ENCODE measurements at places on chromosomes 1 and 21.

DNA sequence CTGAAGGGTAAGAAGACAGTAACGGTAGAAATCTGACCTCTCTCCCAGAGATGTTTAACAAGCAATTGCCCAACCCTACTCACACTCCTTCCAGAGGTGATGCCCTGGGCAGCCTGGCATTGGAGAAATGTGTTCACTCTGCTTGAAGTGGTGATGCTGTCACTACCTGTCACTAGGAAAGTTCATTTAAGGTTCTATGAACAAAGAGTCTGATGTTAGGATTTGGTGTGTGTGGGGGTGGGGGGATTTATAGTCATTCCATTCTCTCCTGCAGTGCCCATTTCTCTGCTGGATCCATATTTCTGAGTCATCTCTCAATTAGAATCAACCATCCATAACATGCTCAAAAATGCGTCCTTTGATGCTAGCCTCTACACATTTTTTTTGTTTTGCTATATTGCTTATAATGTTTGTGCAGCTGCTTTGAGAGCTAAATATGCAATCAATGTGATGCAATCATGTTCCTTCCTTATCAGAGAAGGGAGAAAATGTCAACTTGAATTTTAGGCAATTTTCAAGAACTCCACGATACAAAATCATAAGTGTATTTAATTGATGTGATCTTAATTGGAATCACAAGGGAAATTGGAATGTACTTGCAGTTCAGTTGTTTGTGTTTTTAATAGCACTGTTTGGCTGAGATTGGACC lies 173.9 kb downstream of the DUSP10 start:
- no peak for DNase-seq

DNA sequence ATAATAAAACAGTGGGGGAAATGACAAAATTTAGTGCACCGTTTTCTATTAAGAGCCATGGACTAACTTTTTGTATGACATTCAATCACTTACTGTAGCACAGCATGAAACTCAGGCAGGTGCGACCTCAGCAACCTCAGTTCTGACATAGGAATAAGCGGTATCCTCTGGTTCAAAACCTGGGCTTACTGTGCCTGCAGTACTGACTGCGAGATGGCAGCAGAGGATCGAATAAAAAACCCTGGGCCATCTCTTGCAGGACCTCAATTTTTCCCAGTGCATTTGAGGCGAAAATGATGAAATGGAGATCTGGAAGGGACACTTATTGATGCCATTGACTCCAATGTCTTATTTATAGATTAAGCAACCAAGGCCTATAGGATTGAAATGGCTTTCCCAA lies 214.7 kb downstream of the ADGRL2 start:
- DNase-seq: no peak

GRCh38 chr1:66685265-66685664 lies 67.0 kb upstream of the DYNLT5 start:
- no peak for DNase-seq

- DNase-seq: peak; percentile 4
Observed at GRCh38 chr21:45305836-45306235, 18.1 kb upstream of the POFUT2 start.

- DNase-seq: no peak
Observed at GRCh38 chr1:212903664-212904063, 45.6 kb downstream of the FLVCR1 start.

GRCh38 chr1:181090641-181091126 lies 2.2 kb downstream of the IER5 start:
- no peak for DNase-seq

GRCh38 chr1:204255966-204256365 lies 42.2 kb upstream of the GOLT1A start:
- no peak for DNase-seq

DNA sequence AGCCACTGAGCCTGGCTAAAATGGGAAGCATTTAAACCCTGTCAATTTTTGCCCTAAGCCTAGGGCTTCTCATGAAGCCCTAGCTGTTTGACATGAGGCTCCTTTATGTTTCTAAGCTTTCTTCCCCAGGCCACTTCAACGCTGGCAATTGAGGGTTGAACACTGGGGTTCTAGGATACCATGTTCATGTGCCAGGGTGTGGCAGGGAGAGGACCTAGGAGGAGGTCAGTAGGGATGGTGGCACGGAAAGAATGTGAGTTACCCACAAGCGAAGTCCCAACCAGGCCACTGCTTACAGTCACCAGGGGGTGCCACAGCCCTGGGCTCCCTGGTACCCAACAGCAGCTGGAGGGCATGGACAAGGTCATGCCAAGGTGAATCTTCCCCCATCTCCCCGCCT lies 90.8 kb upstream of the AJAP1 start:
- no peak for DNase-seq

GRCh38 chr1:173870252-173871075 lies 2.3 kb downstream of the ZBTB37 start:
- peak; percentile 37 for DNase-seq

- DNase-seq: no peak
Observed at GRCh38 chr1:88741413-88741812, 57.3 kb downstream of the PKN2 start.

- DNase-seq: no peak
Observed at GRCh38 chr1:28322194-28322593, 6.6 kb upstream of the MED18 start.

- no peak for DNase-seq
Observed at GRCh38 chr1:19113697-19114092, 96.4 kb downstream of the UBR4 start.

DNA sequence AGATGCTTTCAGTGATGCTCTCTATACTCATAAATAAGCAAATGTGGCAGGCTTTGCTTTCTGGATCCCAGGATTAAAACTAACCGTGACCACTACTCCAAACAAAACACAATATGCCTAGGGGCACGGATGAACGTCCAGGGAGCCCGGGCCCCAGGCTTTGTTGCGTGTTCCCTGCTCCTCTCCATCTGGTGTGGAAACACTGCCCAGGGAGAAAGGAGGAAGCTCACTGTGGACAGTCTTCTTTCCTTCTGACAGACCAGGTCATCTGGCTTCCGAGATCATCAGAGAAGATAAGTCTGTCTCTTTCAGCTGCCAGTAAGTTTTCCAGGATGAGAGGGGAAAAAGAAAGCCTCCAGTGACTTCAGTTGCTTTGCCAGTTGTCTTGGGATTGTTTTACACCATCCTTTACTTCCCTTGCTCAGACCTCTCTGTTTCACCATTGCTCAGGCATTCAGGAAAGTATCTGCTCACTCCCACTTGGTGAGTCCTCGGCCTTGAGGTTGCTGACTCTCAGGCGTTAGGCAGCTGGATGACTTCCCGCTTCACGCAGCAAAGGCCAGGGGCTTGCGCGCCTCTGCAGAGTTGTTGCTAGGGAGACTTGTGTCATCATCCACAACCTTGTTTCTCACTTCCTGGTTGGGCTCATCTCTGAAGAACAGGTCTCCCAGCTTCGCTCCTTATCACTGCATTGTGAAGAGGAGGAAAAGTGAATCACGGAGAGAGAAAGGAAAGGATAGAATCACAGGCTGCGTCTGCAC lies 20.6 kb upstream of the PGD start:
- DNase-seq: no peak

DNA sequence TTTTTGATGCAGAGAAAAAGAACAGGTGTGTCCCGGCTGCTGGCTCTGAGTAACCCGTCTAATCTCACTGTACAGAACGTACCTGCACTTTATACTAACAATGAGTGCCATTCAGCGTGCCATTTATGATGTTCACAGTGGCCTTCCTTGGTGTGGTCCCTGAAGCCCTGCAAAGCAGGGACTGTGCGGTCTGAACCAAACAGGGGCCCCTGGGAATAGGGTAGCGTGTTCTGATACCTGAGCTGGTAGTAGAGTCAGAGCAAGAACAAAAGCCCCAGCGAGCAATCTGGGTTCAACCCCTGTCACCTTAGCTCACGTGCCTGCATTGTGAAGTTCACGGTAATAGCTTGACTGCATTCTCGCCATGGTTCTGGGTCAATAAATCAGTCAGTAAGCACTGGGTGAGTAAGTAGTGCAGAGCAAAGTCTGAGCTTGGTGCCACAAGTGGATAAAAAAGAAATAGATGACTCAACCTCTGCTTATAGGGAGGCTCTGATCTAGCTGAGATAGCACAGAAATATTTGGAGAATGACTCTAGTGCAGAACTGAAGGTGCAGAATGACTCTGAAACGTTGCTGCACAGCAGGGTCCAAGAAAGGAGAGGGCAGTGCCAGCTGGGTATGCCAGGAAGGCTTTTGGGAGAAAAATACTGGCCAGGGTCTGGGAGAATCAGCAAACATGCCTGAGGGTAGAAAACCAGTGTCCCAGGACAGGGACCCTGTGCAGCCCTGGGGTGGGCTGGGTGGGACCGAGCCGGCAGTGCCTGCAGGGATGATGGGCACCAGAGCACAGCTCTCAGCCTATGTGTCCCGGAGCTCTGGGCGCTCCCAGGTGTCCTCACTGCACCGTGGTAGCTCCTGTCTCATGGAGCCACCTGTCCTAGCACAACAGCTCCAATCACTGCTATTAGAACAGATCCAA lies 125.9 kb downstream of the RHOU start:
- DNase-seq: no peak

- DNase-seq: no peak
Observed at GRCh38 chr1:93783876-93784275, 95.1 kb downstream of the DNTTIP2 start.

GRCh38 chr1:223849352-223850254 lies 3.9 kb upstream of the TP53BP2 start:
- no peak for DNase-seq

DNA sequence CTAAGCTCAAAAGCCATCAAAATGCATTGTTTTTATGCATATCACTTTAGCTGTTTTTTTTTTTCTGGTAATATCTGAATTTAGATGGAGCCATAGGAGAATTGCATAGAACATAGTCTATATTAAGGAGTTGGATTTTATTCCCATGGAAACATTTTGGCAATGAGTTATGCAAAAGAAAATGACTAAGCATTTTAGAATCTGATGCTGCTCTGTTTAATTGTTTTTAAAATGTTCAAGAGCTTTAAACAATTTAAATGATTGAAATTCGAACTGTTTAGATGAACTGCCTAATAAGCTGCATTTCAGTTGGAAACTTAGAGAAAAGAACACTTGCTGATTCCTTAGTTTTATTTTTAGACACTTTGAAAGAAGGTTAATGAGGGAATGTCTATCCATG lies 1531.5 kb upstream of the B3GALT2 start:
- DNase-seq: no peak

DNA sequence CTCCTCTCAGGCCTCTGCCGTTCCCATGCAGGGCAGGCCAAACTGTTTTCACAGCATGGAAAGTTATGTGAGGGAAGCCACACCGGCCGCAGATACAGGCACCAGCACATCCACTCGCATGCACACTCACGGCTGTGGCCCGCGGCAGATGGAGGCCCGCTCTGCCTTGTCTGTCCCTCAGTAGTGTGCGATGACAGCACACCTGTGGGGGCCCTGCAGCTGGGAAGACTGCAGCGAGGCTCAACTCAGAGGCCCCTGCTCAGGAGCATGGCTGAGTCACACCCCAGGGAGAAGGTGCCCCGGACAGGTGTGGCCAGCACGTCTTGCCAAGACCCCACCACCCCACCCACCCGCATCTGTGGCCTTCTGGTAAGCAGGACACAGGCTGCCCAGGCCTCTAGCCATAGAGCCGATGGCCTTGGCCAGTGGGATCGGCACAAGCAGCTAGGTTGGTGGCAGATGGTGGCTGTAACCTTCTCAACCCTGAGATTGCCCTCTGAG lies 1.3 kb upstream of the UBE2J2 start:
- no peak for DNase-seq

- no peak for DNase-seq
Observed at GRCh38 chr1:60245324-60245723, 171.8 kb upstream of the C1orf87 start.

GRCh38 chr1:9886092-9886742 lies 23.9 kb downstream of the CTNNBIP1 start:
- DNase-seq: no peak

GRCh38 chr1:222387007-222387814 lies 160.7 kb downstream of the HHIPL2 start:
- DNase-seq: no peak

GRCh38 chr1:163298365-163298764 lies 23.4 kb upstream of the NUF2 start:
- no peak for DNase-seq

GRCh38 chr1:228087771-228088251 lies 5.3 kb downstream of the ARF1 start:
- peak; percentile 83 for DNase-seq

- DNase-seq: no peak
Observed at GRCh38 chr1:57079454-57080157, 113.8 kb upstream of the C8B start.
